Esophagus mucosa (tissue), 1 donor: ENCODE measurements at places on chromosomes 3 and 15.
A peak's percentile ranks its signal among the peaks of the same experiment; 100 is the strongest.

GRCh38 chr3:153957421-153957820 lies 163.8 kb upstream of the ARHGEF26 start:
- no peak for ATAC-seq

DNA sequence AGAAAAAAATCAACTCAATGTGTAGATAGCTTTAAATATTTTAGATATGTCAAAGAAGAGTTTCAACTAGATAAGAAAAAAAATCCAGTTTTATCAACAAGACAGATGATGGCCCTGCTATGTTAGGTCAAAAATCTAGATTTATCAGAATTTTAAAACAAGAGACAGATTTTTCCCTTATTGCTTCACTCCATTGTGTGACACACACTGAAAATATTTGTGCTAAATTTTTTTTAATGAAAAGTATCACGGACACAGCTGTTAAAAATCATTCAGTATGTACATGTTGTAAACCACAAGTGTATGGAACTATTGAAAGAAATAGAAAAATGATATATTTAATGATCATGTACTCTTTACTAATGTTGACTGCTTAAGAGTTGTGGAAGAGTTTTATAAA lies 43.6 kb downstream of the FOXB1 start:
- no peak for ATAC-seq

GRCh38 chr3:193929373-193929772 lies 206.6 kb upstream of the HES1 start:
- ATAC-seq = no peak

GRCh38 chr3:170839518-170840100 lies 30.4 kb downstream of the RPL22L1 start:
- no peak for ATAC-seq

DNA sequence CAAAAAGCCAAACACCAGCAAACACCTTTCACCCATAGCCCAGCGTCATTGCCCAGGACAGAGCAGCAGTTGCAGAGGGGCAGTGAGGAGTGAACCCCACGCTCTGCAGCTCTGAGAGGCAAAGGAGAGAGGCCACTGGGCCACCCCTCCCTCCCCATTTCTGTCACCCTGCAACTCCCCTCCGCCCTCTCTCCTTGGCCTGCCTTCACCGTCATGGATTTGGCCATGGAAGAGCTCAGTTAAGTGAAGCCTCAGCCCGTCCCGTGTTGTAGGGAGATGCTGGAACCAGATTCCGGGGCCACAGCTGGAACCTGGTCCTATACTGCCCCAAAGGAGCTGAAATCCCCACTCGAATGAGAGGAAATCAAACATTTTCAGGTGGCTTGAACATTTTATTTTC lies 21.9 kb downstream of the MRAS start:
- ATAC-seq = no peak

- no peak for ATAC-seq
Measured at GRCh38 chr3:110731148-110731547, 340.5 kb upstream of the NECTIN3 start.

GRCh38 chr3:8835385-8835784 lies 66.0 kb upstream of the OXTR start:
- no peak for ATAC-seq

GRCh38 chr3:57006949-57007419 lies 53.5 kb upstream of the SPATA12 start:
- peak; percentile 85 for ATAC-seq

- peak; percentile 37 for ATAC-seq
Measured at GRCh38 chr3:150330872-150331271, 77.2 kb upstream of the TSC22D2 start.

DNA sequence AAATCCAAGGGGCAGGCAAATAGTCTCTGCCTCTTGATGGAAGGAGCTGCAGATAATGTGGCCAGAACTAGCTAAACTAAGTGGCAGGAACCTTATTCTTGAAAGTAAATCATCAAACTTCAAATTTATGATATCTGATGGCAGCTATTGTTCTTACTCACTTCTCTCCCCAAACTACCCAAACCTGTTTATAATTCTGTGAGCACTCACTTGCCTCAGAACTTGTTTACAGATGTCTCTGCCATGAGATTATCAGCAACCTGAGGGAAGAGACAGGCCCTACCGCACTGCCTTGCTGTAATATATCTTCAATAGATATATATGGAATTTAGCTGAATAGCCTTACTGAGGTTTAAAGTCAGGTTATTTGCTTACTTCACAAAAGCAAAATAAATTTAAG lies 2.2 kb upstream of the B3GALNT1 start:
- peak; percentile 48 for ATAC-seq

DNA sequence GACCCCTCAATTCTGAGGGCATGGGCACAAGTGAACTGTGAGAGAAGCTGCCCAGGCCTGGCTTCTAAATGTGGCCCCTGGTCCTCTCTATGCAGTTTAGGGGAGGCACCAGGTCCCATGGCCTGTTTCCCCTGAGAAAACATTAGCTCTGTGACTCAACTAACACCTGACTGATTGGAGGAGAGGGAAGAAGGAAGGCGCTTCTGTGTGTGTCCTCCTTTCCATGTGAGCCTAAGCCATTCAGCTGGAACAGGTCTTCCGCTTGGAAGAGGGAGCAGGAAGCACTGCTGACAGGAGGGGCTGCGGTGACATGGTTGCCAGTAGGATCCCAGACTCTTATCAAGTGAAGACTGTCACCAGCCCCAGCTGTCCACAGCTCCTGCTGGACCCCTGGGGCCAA lies 79.5 kb downstream of the MYLK start:
- no peak for ATAC-seq

DNA sequence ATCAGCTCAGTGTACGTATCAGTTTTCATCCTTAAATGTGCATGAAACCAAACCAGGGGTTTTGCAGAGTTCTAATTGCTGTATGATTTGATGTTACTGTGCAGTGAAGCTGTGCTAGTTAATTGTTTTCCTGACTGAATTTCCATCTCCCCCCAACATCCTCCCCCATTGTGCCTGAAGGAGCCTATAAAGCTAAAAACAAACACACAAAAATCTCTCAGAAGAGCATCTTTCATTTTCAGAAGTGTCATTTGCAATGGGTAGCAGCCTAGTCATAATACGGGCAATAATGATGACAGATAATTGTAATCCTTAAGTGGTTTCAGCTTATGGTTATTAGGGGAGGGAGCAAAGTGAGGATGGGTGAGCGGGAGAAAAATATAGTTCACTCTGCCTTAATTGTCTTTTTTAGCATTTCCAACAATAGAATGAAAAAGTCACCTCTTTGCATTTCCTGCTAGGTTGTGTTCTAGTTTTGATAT lies 207.9 kb upstream of the TBL1XR1 start:
- ATAC-seq = no peak

- ATAC-seq = no peak
Measured at GRCh38 chr15:41567862-41568261, 8.8 kb downstream of the TYRO3 start.

- no peak for ATAC-seq
Measured at GRCh38 chr15:76954744-76955143, 23.2 kb downstream of the RCN2 start.

DNA sequence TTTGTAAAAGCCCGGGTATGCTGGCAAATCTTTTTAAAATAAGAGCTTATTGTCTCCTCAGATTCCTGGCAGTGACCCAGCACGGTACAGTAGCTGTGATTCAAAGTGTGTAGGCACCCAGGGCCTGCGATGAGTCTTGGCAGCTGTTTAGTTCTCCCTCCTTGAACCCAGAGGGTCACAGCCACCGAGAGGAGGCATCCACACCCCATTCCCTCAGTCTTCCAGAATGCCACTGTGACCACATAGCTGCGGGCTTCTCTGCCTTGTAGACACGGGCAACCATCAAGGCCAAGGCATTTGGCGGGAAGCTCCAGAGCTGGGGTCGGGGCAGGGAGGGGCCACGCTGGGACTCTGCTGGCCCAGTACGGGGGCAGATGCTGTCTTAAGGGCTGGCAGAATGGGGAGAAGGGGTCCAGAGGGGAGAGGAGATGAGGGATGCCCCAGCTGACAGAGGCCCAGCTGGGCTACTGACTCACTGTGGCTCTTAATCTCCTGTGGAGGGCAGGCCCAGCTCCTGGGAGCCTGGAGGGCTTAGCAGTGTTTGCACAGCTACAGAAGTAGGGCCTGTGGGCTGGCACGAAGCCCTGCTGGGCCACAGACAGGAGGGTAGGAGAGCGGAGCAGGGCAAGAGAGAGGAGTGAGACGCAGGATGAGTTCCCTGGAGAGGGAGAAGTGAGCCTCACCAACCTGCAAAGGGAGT lies 68.8 kb upstream of the DLG1 start:
- peak; percentile 87 for ATAC-seq

DNA sequence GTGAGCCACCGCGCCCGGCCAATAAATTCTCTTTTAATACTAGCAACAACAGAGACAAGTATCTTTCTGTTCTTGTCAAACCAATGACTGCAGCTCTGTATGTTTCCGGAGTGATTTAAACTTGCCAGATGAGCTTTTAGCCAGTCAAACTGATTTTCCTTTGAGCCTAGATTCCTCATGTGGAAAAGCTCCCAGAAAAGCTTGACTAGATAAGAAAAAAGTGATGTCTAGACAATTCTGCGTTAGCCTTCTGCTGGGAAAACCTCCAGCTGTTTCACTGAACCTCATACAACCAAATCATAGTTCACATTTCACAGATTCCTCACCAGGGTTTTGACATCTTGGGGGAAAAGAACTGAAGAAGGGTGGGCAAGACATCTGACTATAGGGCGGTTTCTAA lies 78.6 kb downstream of the MAGI1 start:
- no peak for ATAC-seq

- ATAC-seq = peak; percentile 81
Measured at GRCh38 chr15:73994413-73994883, at the start of gene PML. TSS of gene PML (plus strand) at chr15:73994716. CDS start at chr15:73994813, 97 bp downstream.

DNA sequence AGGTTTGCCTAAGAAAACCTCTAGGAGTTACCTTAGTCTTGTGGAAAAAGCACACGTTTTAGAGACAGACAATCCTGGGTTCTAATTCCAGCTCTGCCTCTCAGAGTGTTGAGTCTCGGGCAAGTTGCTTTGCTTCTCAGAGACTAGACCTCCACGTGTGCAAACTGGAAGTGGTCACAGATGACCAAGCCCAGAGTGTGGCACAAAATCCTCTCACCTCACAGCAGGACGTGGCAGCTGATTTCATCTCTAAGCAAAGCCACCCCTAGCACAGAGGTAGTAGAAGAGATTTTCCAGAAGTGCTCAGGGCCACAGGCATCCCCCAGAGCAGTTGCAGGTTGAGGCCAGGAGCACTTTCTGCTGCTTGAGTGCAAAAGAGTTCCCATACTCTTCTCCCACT lies 79.2 kb downstream of the CD47 start:
- no peak for ATAC-seq

DNA sequence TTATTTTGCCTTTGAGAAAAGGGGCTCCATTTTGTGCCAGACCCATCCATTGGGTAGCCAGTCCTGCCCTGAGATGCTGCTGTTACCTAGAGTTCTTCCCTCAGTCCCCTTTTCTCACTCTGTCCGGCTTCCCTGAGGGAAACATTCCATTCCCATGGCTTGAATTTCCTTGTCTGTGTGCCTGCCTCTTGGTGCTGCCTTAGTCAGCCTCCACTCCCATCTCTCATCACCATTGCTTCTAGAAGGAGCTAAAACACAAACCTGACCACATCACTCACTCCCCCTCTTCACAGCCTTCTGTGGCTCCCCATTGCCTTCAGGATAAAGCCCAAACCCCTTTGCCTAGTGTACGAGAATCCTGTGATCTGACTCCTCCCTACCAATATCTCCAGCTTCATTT lies 25.2 kb upstream of the C2CD4B start:
- no peak for ATAC-seq

- ATAC-seq = no peak
Measured at GRCh38 chr15:32956006-32956405, 238.2 kb downstream of the GREM1 start.

- ATAC-seq = no peak
Measured at GRCh38 chr3:19632099-19633074, 301.6 kb downstream of the EFHB start.

GRCh38 chr15:95280711-95281110 lies 1049.3 kb downstream of the MCTP2 start:
- no peak for ATAC-seq

DNA sequence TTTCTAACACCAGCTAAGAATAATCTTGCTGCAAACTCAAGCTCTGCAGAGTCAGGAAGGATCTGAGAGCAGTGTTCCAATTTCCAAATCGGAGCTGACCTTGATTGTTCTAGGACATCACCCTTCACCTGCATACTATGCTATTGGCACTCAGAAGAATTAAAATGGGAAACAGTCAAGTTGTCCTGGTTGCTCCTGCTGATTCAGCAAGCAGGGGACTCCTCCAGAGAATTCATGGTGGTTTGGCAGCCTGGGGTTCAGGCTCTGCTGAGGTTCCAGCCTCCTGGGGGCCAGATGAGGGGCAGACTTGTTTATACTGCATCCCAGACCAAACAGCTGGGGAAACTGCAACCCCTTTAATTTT lies 213.7 kb upstream of the ADAMTS9 start:
- no peak for ATAC-seq

DNA sequence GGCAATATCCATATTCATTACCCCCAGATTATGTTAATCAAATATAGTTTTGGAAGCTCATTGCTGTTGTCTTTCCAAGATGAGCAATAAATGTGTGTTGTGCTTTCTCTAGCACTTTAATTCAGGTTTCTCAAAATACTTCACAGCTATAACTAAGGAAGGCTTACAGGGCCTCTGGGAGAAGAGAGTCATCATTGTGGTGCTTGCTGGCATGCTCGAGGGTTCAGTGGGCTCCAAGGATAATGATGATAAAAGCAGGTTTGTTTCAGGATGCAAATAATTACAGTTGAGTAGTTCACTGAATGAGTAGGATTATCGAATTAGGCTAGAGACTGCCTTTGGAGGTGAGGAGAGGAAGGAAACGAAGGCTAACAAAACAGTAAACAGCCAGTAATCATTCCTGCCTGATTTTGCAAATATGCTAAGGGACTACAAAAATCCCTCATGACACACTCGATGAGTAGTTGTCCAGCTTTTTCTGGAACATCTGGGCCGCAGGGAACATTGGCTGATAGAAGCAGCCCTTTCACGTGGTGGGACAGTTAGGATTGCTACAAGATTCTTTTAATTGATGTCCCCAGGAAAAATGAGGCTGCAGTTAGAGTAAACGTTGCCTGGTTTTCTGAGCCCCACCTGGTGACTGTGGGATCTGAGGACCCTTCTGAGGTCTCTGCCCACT lies 54.1 kb downstream of the SLC7A14 start:
- ATAC-seq = no peak

DNA sequence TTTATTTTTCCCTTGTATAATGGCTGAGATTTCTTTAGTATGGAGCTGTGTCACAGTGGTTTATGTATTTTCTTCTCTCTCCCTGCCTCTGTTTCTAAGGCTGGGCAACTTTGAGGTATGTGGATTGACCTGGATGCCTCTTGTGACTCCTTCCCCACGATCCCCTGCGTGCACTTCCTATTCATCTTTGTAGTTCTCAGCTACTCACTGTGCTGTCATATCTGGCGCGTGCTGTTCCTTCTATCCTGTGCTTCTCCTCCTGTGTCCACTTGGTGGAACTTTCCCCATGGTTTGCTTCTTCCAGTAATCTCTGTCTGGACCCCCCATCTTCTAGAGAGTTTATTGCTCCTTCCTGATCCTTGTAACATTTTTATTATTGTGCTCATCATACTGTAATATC lies 97.3 kb downstream of the AKAP13 start:
- ATAC-seq = peak; percentile 67

DNA sequence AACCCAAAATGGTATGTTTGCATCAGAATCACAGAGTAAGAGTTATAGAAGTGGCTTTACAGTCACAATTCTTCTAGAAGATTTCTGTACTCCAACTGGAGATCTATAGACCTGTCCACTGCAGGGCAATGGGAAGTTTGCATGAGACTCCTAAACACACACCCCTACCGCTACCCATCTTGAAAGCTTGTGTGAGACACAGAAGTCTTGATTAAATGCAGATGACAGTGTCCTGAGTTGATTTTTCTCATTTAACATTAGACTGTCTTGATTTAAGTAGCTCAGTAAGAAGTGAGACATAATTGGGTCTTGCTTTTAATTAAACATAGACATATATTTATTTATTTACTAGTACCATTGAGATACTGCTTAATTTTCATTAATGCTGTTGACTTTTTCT lies 54.4 kb downstream of the CD47 start:
- no peak for ATAC-seq
